ENCODE measurements at places on chromosomes 12 and 14.

DNA sequence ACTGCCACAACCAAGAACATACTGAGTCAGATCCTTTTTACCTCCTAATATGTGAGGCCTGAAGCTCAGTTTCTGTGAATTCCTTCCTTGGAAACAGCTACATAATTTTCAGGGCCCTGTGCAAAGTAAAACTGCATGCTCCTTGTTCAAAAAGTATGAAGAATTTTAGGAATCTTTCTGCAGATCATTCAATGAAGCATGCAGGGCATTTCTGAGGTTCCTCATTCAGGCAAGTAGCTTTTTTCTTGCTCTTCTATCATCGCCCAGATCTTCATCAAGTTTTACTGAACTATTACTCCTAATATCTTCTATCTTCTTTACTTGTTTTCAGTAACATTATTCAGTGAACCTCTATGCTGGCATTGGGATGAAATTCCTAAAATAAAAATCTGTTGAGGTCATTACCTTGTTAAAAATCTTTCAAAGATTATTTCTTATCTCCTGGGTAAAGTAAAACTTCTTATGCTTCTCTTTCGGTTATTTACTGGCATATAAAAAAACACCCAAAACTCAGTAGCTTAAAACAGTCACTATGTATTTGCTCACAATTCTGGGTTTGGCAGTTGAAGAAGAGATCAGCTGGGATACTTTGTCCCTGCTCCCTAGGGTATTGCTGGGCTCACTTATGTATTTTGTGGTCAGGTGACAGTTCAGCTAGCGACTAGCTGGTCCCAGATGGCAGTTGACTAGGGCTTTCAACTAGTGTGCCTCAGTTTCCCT lies 42.6 kb upstream of the KRR1 start:
- DNase-seq: peak; percentile 60

DNA sequence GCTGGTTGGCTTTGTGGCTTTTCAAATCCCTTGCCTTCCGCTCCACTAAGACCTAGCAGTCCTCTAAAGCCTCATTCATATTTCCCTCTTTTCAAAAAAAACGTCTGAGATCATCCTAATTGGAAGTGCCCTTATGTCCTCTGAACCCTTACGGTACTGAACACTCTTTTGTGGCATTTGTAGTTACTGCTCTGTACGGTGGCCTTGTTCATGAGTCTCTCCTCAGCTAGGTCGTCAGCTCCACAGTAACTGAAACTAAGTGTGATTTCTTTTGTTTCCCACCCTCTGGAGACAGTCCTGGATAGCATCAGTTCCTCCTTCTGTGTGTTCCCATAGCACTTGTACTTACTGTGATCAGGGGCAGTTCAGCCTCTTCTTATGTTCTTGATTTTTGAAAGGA lies 49.7 kb downstream of the DAAM1 start:
- no peak for DNase-seq

DNA sequence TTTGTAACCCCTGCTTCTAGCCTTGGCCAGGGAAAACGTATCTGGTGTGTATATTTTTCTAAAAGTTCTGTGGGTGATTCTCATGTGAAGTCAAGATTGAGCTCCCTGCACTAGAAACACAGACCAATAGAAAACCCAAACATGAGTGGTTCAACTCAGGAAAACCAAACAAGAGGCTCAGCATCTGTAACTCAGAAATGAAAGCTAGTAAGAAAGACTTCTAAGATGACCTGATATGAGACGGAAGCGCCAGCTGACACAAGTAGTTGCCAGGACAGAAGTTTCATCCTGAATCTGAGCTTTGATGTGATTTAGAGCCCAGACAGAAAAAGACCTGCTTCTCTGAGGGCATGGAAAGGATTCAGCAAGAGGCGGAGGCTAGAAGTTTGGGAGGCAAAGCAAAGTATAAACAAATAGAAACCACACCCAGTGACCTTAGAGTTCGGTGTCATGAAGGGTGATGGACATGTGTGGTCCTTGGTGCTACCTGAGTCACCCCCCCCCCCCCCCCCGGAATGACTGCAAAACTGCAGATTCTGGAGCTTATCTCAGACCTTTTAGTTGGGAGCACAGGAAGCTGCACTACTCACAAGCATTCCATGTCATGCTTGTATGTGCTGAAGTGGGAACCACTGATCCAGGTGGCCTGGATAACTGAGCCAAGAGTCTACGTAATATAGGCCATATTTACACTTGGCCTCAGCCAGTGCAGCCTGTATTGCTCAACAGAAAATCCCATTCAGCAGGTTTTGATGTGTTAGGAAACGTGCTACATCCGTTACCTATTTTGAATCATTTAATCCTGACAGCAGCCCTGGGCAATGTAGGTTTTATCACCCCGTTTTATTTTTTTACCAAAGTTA lies 191.3 kb downstream of the ANO6 start:
- DNase-seq: no peak

- no peak for DNase-seq
These were observed 5.9 kb downstream of the GOLGA5 start for GRCh38 chr14:92800012-92800411.

- peak; percentile 37 for DNase-seq
These were observed 47.9 kb downstream of the GALC start for GRCh38 chr14:87944987-87945604.

GRCh38 chr14:50784683-50785456 lies 46.1 kb downstream of the NIN start:
- DNase-seq: no peak

DNA sequence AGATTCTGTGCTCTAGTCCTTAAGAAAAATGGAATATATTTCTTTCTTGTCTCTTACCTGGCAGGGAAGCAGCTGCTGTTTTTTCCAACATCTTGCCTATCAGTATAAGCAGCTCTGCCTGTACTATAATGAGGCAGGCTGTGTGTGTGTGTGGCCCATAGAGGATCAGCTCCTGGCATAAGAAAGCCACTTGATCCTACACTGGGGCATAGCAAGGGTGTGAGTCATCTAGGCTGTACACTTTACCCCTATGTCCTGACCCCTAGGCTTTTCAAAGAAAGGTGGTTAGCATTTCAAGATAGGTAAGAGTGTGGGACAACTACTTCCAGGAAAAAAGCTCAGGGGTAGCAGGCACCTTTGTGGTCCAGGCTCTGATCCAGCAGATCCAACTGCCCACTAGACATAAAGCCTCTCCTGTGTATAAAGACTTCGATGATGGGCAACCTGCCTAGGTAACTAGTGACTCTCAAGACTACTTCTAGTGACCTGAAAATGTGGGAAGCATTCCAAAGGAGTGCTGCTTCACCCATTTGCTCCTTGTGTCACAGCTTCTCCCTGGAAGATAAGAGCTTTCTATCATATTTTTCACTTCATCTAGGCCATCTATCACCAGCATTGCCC lies 4.9 kb upstream of the SENP1 start:
- no peak for DNase-seq

- no peak for DNase-seq
These were observed 34.8 kb downstream of the BRAP start for GRCh38 chr12:111650912-111651311.

DNA sequence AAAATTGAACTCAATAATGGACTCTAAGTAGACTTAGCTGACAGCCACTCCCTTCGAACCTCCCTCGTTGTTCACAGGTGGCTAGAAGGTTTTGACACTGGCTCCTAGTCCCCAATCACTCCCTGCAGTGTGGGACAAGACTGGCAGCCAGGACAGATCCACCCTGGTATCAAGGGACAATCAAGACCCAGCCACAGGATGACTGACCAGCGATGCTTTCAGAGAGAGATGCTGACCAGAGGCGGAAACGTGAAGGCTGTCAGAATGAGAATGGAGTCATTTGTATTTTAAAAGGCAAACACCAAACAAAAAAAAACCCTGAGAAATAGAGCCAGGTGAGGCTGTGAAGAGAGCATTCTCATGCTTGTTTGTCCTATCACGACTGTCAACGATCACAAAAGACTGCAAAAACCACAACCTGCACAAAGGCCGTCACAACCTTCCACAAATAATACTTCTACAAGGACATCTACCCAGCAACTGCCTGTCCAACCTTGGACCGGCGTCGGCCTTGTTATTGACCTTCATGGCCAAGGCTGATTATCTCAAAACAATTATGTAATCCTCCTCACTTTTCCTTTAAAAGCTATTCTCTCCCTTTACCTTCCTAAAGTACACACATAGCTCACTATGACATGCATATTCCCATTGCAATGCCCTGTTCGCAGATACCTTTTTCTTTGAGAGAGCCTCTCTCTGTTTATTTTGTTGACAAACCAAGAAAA lies 13.2 kb downstream of the EIF5 start:
- DNase-seq: no peak

- no peak for DNase-seq
These were observed 109.1 kb upstream of the BCAT1 start for GRCh38 chr12:25058012-25058411.

DNA sequence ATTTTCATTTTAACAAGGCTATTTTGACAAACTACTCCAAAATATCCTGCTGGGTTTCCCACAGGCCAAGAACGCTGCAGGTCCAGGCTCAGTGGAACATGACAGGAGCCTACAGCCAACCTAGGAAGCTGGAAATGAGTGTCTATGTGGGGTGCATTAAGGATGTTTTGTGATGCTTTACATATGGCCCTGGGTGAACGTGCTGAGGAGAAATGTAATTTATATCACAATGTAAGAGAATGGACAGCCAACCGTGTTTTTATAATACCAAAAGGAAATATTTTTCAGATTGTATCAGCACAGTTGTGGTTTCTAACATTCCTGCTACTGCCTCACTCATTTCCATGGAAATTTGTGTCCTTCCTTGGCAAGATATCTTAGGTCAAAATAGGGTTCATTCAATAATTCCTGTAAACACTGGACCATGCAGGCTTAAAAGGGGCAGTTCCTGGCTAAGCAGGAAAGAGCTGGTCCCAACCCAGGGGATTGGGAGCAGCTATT lies 51.5 kb downstream of the ST8SIA1 start:
- peak; percentile 93 for DNase-seq

GRCh38 chr14:95095996-95096395 lies 61.3 kb downstream of the DICER1 start:
- DNase-seq: no peak

DNA sequence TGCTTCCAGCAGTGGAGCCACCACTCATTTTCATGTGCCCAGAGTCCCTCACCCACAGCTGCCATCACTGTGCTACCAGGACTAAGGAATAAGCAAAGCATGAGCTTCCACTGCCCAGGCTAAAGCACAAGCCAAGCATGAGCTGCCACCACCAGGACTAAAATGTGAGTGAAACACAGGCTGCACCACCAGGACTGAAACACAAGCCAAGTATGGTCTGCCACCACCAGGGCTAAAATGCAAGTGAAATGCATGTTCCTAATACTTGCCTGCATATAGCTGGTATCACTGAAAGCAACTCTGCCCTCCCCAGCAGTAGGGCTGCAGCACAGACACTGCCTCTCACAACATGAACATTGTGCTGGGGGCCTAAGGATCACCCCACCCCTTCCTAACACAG lies 30.0 kb downstream of the CEP83 start:
- DNase-seq: peak; percentile 11

DNA sequence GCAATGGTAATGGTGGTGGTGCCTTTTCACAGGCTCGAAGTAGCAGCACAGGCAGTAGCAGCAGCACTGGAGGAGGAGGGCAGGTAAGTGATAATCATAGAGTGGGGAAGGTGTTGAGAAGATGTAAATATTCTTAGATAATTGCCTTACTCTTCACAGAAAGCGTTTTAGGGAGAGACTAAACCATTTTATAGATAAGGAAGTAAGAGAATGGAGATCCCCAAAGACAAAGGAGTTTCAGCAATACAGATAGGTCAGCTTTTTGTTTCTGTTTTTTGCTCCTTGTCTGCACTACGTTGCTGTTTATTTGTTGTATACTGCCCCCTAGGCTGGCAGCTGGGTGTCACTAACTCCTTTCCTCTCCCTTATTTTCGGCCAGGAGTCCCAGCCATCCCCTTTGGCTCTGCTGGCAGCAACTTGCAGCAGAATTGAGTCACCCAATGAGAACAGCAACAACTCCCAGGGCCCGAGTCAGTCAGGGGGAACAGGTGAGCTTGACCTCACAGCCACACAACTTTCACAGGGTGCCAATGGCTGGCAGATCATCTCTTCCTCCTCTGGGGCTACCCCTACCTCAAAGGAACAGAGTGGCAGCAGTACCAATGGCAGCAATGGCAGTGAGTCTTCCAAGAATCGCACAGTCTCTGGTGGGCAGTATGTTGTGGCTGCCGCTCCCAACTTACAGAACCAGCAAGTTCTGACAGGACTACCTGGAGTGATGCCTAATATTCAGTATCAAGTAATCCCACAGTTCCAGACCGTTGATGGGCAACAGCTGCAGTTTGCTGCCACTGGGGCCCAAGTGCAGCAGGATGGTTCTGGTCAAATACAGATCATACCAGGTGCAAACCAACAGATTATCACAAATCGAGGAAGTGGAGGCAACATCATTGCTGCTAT lies 2.0 kb downstream of the SP1 start:
- DNase-seq: peak; percentile 34

DNA sequence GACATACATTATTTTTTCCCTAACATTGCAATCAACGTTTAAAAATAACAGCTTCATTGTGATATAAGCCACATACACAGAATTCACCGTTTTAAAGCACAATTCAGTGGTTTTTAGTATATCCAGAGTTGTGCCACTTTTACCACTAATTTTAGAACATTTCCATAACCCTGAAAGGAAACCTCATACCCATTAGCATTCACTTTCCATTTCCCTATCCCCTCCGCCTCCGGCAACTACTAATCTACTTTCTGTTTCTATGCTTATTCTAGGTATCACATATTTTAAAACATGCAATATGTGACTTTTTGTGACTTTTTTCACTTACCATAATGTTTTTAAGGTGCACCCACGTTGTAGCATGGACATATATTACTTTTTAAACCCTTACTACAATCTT lies 55.6 kb upstream of the ISM2 start:
- DNase-seq: no peak

GRCh38 chr12:1605129-1606020 lies 11.0 kb upstream of the FBXL14 start:
- DNase-seq: peak; percentile 81

DNA sequence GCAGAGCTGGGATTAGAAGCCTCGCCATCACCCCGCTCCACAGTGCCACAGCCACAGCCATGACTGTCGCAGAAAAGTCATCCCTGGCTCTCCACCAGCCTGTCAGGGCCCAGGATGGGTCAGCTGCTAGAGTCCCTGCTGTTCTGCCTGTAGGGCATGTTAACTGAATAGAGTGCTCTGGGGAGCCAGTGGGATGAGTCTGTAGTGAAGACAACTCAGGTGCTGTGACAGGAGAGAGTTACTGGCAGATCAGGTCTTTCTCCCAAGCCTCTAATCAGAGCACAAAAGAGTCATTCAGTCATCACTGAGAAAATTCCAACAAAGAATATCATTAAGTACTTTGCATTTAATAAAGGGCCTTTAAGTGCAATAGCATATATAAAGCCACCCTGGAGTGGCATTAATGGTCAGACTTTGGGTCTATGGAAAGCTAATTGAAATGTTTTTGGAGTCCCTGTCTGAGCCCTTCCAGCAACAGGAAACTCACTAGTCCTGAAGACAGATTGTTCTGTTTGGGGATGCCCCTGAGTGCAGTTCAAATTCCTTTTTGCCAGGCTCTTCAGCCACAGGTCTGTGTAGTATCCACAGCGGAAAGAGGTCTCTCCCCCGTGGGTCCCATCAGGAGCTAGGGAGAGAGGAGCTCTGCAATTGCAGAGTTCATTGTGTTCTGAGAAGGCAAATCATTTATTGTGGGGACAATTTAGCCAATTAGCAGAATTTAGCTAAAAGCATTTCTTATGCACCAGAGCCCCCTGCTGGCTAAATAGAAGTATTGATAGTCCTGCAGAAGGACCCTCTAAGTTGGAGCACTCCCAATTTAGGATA lies 45.2 kb upstream of the C14orf132 start:
- DNase-seq: peak; percentile 55
